T-helper 9 cell (primary cell): ENCODE measurements at places on chromosomes 4 and X.

- DNase-seq: no peak
These were observed 202.5 kb upstream of the RPL34 start for GRCh38 chr4:108417923-108418322.

- DNase-seq: no peak
These were observed 131.7 kb upstream of the PCDH18 start for GRCh38 chr4:137664046-137664387.

DNA sequence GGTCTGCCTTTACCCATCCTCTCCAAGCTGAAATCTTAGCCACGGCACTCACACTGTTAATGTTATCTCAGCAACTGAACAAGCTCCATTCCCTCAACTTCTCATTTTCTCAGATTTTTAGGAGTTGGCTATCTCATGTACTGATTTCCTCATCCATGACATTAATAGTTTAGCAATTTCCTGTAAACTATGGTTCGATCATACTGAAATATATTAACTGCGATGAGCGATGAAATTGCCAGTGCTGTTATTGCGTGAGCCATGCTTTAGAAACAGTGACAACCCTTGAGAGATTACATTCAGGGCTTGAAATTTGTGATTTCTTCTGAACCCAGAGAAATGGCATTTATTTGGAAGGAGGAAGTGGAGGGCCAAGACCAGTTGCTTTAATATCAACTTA is 223.7 kb downstream of the GPAT3 start:
- DNase-seq: no peak

GRCh38 chrX:44305921-44306320 is 37.6 kb downstream of the EFHC2 start:
- no peak for DNase-seq

GRCh38 chr4:182063651-182064050 is 179.6 kb upstream of the TENM3 start:
- DNase-seq: no peak
